CD8-positive, alpha-beta T cell (primary cell): ENCODE measurements at places on chromosomes 3 and 15. TPM values are rescaled to one million over a fixed set of nuclear protein-coding genes. Genes with fewer than 3 reads are reported as not detected.

- DNase-seq: no peak
Observed at GRCh38 chr3:97896129-97896528, 74.3 kb downstream of the CRYBG3 start.

- DNase-seq: no peak
Observed at GRCh38 chr3:56976651-56977560, 83.6 kb upstream of the SPATA12 start.

DNA sequence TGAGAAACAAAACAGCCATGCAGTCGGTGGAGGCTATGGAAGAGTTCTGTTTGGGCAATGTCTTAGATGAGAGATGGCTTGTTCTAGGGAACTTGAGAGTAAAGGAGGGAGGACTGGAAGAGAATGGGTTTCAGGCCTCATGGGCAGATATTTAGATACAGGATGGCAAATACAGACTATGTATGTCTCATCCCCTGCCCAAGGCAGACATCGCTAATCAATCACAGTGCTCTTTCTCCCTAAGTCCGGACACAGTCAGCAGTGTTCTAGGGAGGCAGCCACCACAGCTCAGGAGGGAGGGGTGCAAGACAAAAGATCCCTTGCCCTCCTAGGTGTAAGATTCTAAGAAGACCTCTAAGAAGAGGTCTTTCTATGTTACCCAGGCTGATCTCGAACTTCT is 159.3 kb upstream of the TLE3 start:
- no peak for DNase-seq

Gene SSUH2
- total RNA-seq: not detected

Gene CKMT1B
- total RNA-seq: not detected

Gene STRA6
- not detected for total RNA-seq
